ENCODE measurements at places on chromosomes 6 and 20.

DNA sequence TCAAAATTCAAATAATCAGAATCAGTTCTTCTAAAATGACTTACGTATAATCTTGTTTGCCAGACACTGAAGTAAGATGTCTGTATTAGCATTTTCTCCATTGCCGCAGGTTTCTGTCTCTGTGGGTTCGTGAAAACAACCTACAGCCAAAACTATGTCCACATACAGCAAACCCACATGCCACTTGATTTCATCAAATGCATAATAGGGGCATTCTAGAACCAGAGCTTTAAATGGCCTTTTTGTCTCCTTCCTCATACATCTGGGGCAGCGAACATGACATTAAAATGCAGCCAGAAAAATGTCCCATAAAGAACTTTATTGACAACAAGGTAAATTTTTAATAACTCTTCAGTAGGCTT is 90.2 kb upstream of the QKI start:
- no peak for DNase-seq

DNA sequence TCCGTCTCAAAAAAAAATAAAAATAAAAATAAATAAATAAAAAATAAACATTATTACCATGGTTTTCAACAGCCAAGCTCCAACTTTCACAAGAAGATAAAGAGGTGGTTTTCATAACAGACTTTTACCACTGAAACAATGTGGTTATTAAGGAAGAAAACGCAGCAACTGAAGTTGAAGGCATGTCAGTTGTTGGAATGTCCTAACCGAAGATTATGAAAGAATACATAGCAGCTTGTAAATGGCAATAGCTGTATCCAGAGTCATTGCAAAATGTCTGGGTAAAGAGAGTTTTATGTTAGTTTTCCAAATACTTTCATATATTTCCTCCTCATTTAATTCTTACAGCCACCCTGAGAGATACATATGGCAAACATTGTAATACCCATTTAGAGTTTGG is 161.6 kb upstream of the MARCKS start:
- no peak for DNase-seq

- DNase-seq: no peak
These were observed 155.3 kb downstream of the JARID2 start for GRCh38 chr6:15401120-15401519.

- no peak for DNase-seq
These were observed 110.4 kb downstream of the BANF2 start for GRCh38 chr20:17810062-17810631.

GRCh38 chr6:106972500-106972899 is 2.0 kb downstream of the CD24 start:
- DNase-seq: no peak

GRCh38 chr6:103534095-103534494 is 1325.6 kb downstream of the HACE1 start:
- DNase-seq: no peak

- no peak for DNase-seq
These were observed 170.0 kb upstream of the ZNF184 start for GRCh38 chr6:27642744-27643456.

GRCh38 chr6:136274062-136274461 is 15.6 kb downstream of the BCLAF1 start:
- no peak for DNase-seq

DNA sequence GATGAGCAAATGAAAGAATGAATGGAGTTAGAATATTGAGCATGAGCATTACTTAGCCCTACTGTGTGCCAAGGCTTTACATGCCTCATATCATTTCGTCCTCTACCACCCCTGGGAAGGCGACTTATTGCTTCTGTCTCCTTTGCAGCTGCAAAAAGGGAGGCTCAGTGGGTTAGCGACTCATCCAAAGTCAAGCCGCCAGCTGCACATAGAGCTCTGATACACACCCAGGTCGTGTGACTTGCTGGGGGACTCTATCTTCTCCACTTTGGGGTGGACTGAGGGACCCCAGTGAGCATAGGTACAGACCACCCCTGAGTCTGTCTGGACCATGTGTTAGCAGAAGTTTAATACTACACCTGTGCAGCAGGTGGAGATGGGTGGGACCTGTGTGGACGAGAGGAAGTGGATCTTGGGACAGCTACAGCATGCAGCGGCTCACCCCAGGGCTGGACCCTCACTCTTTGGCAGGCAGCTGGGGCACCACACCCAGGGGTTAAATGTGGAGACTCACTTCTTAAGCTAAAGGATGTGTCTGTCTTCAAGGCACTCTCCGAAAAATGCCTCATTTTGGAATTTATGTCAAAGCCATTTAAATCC is 36.2 kb upstream of the ANGPT4 start:
- DNase-seq: no peak

DNA sequence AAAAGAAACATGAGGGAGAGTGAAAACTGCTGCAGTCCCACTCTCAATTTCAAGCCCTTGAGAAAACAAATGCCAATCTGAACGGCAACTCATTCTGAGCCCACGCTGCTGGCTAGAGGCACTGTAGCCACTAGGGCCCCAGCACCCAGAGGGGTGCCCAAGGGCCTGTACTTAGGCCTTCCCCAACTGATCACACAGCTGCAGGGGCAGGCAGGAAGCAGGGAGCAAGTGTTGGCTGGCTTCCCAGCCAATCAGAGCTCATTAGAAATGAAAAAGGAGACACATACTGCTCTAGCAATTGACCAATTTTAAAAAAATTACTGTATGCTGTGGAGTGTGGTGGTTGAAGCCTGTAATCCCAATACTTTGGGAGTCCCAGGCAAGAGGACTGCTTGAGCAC is 3.7 kb upstream of the BEND3 start:
- DNase-seq: no peak

DNA sequence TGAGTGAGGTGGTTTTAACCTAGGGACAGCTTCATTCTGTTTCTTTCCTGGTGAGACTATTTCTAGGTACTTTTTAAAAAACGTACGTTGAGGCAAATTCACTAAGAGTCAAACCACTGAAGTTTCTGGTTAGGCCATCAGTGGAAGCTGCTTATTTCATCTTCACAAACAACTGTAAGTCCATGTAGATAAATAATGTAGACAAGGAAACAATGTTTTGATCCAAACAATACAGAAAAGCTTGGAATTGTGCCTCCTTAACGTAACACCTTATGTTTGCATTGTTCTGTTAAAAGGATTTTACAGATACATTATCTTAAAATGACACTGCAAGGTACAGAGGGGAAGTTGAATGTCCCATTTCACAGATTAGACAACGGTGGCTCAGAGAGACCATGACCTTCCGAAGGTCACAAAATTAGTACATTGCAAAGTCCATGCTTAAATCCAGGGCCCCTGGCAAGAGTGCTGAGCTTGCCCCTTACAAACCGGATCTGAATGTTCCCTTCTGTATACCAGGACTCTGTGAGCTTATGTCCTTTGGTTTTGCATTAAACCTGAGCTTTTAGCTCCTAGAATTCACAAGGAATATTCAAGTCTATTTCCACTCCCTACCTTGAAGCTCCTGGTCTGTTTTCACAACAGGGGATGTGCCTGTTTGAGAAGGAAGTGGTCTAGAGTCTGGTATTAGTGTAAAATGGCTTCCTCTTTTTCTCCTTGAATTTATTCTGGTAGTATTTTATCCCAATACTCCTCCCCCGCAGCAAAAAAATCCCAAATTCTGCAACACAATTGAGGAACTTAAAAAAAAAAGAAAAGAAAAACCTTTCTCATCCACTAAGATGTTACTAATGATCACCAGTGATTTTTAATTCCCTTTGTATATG is 28.9 kb upstream of the ZNF217 start:
- peak; percentile 44 for DNase-seq

DNA sequence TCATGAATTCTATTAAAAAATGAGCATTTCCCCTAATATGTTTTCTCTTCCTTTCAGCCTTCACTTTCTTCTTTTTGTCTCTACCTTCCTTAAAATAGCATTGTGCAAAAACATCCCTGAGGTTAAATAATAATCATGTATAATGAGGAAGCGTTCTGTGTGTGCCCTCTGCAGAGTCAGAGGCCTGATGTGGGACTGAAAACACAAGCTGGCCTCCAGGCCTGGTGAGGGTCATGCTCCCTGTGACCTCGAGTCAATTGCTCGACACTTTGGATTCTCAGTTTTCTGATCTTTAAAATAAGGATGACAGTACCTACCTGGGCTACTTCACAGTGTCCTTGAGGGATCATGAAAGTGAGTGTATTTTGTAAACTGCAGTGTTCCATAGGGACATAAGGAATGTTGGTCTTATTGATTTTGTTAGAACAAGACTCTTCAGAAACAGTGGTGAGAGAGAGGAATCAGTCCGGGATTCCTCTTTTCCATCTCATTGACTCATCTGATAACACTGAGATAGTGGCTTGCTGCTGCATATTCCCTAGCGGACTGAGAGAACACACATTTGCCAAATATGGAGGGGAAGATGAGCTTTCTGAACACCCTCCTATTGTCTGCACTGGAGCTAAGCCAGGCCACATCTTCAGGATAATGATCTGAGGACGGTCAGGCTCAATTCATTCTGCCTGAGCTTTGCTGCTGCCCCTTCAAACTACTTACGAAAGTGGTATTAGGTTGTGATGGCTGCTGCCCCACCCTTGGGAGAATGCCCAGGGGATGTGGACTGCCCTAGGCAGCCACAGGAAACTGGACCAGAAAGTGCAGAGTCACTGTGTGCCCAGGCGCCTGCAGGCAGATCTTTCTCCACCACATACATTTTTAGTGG is 39.6 kb upstream of the PDE7B start:
- DNase-seq: no peak

GRCh38 chr6:106077881-106078280 is 8.3 kb upstream of the PRDM1 start:
- no peak for DNase-seq

DNA sequence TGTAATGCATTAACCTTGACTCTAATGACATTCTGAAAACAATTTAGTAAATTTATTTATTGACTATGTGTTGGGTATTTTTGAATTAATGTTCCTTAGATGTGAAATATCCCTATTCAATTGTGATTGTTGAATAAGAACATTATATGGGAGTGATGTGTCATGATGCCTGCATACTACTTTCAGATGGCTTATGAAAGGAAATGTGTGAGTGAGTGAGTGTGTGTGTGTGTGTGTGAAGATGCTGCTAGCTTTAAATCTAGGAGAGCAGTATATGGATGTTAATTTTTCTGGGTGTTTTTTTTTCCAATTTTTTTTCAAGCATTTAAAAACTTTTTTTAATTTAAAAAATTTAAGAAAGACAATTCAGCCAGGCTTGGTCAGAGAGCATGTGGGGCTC is 32.5 kb upstream of the NT5E start:
- no peak for DNase-seq

DNA sequence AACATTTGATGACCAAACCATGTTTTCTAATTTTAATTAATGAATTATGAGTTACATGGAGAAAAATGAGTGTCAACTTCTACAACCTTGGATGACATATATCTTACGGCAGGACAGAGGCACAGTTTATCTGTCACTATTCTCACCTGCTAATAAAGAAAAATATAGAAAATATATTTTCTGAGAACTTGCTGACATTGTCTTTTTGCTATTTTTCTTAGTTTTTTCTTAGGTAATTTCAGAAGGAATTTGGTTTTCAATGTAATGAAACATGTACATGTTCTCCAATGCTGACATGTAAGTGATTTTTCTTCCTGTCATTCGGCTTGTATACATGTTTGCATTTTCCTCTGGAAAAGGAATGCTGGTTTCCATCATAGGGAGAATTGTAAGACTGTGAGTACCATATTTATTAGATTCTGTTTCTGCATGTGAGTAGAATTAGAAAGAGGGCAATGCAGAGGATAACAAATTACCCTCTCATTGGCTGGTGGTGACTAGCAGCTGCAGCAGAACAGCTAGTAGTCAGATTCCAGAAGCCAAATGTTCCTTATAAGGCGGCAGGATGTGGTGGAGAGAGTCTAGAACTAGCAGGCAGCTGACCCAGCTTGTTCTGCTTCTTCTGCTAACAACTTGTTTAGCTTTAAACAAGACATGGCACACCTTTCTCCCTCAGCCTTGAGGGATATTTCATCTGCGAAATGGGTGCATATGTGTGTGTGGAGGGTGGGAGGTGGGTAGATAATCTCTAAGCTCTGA is 132.8 kb upstream of the SPACA1 start:
- no peak for DNase-seq

- no peak for DNase-seq
These were observed 212.7 kb downstream of the COL12A1 start for GRCh38 chr6:74993136-74993535.

DNA sequence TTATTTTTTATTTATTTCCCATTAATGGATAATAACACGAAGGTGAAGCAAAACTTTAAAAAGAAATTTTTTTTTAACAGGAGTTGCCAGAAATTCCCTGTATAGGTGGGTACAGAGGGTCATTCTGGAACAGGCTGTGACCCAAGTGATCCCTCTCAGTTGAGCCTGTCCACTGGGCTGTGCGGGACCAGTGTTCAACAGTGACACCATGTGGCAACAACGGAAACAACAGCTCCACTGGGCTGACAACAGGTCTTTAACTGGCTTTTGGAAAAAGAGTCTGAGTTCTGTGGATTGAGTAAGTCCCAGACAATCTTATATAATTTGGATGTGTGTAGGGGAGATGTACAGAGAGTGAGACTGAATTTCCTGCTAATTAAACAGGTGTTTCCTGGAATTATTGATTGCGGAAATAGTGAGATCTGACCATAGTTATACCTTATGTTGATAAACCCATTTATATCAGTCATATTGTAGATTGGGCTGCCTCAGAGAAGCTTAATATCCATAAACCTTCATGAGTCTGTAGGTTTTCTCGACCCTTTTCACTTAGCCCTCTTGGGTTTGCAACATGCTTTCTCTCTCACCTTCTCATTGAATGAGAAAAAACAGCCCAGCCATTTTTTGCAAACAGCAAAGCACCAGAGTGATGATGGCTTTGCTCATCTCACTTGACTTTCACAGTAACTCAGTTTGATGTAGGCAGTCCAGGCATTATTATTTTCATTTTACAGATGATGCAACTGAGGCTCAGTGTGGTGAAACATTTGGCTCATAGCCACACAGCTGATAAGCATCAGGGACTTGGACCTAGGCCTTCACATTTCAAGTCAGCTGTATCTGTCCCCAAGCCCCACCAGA is 17.5 kb downstream of the KIAA1755 start:
- DNase-seq: no peak

DNA sequence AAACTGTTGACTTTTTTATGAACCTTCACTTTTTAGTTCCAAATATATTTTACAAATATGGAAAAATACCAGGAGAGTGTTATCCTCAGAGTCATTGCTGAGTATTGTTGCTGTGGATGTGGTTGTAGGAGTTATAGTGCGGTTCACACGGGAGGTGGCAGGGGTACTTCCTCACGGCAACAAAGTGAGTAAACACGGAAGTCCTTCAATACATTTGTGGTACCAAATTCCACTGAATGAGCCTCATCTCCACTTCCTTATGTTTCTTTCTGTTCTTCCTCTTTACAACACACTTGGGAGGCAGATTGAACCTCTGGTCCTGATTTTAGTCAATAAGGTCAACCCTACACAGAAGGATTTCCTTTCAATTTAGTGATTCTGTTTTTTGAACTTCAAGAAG is 371.8 kb downstream of the BTBD3 start:
- DNase-seq: no peak

DNA sequence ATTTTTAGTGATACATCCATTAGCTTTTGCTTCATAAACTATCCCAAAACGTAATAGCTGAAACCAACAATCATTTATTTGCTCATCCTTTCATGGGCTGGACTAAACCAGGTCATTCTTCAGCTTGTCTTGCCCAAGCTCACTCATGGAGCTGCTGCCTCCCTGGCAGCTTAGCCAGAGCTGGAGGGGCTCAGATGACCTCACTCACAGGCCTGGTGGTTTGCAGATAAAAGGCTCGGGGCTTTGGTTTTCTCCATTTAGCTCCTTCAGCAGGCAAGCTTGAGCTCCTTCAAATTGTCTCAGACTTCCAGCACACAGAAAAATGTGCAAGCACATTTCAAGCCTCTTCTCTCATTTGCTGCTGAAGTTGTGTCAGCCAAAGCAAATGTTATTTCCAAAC is 139.1 kb downstream of the BTBD3 start:
- no peak for DNase-seq

All from ascending aorta (tissue), 2 donors.